ENCODE measurements at places on chromosomes 7 and 10.

DNA sequence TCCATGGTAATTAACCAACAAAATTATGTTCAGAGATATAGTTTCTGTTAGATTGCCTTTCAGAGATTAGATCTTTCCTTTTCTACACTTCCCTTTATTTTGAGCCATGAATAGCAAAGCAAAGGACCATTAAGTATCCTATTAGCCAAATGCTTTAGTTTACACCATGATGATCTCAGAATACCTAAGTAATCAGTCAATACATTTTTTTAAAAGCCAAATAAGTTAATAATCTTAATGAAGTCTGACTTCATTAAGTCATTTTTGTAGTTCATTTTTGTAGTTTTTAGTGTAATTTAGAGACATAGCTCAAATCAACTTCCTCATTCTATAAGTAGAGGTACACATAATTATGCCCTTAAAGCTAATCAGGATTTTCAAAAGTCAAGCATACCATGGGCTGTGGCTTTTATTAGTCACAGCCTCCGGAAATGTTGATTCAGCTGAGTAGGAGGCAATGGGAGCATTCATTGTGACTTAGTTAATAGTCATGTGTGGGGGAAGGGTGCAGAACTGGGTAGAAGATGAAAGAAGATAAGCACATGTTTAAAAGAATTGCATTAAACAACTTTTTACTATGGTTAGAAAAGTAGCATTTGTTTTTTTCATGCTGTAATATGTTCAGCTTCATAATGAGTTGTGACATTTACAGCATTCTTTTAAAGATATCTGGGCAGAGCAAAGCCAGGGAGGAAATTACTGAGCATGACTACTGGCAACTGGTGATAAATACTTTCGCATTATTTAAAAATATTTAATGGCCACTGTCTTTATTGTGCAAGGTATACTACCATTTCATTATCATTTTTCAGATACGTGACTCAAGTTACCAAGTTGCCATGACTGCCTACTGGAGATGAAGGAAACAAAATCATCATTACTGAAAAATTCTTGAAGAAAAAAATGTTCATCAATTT, 57.3 kb upstream of the CCDC71L start:
- DNase-seq = no peak

DNA sequence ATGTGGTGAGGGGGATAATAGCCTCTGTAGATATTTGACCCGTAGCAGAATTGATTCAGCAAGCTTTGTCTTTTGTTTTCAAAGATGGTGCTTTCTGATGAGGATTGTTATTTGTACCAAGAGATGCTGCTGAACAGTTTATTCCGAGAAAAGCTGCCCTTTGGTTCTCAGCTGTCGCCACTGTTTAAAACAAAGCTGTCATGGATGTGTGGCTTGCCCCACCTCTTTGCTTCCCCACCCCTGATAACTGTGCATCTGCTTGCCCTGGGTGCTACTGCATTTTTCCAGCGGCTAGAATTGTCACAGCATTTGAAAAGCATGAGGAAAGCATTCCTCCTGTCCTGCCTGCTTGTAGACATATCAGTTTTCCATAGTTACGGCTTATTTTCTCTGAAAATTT, 226.9 kb upstream of the CSTF2T start:
- no peak for DNase-seq

- no peak for DNase-seq
Observed at GRCh38 chr7:147911201-147911601, 679.4 kb upstream of the C7orf33 start.

- DNase-seq = no peak
Observed at GRCh38 chr7:82053453-82054032, 283.7 kb upstream of the HGF start.

GRCh38 chr10:21314906-21315644, 210.4 kb downstream of the SKIDA1 start:
- no peak for DNase-seq

- no peak for DNase-seq
Observed at GRCh38 chr10:44724415-44725174, 186.5 kb upstream of the TMEM72 start.

GRCh38 chr7:74040101-74040790, 12.3 kb downstream of the ELN start:
- DNase-seq = no peak

DNA sequence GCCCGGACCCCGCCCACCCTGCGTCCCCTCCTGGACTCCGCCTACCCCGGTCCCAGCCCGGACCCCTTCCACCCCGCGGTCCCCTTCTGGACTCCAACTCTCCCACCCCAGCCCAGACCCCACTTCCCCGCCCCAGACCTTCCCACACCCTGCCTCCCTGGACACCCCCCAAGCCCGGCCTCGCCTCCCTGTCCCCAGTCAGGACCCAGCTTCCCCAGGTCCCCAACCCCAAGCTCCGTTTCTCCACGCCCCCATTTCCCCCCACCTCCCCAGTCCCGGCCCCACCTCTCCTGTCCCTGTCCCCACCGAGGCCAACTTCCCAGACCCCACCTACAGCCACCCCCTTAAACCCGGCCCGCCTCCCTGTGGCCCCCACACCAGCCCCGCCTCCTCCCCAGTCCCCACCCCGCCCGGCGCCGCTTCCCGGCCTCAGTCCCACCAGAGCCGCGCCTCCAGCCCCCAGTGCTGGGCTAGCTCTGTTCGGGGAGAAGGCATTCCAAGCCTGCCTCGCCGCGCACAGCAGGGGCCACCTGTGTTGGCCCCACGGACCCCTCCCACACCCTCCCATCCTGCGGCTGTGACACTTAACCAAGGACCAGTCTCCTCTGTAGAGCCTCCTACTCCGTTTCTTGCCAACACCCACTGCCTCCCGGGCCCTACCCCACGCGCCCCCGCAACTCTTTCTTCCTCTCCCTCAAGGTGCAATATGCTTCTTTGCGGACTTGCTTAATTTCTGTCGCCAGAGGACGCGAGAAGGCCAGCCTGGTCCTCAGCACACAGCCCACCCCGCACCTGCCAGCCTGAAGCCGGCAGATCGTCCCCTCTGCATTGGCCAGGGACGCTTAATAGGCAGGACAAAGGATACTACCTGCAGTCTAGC, 736 bp upstream of the ITIH5 start:
- DNase-seq = no peak

DNA sequence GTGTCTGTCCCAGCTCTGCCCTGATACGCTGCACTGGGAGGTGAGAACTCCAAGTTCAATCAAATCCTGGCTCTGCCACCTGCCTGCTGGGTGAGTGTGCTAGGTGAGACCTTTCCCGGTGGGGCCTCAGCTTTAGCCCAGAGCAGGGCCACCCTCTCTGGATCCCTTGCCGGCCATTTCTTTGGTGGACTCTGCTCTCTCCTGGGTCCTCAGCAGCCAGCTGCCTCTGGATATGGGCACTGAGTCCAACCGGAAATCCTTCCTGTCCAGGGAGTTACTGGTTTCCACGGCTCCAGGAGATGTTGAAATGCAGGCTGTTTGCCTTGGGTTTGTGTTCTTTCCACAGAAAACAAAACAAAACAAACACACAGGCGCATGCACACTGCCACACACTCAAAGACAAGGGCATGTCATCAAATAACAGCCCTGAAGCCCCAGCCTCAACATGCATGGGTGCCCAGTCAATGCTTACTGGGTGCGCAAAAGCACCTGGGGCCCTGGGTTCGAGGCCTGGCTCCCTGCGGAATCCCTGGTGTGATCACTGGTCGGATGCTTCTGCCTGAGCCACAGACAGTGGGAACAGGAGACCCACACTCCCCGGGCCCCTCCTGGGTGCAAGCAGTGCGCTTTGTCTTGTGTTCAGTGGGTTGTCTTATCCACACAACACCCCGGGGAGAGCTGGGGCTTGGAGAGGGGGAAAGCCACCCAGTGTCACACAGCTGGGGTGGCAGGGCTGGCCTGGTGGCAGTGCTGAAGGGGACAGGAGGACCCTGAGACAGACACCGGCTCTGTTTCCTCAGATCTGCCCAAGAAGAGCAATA, 33.1 kb downstream of the PPIF start:
- no peak for DNase-seq

- no peak for DNase-seq
Observed at GRCh38 chr10:62710182-62710581, 94.3 kb upstream of the ADO start.

GRCh38 chr10:50622706-50623662, 772 bp downstream of the SGMS1 start:
- peak; percentile 40 for DNase-seq

DNA sequence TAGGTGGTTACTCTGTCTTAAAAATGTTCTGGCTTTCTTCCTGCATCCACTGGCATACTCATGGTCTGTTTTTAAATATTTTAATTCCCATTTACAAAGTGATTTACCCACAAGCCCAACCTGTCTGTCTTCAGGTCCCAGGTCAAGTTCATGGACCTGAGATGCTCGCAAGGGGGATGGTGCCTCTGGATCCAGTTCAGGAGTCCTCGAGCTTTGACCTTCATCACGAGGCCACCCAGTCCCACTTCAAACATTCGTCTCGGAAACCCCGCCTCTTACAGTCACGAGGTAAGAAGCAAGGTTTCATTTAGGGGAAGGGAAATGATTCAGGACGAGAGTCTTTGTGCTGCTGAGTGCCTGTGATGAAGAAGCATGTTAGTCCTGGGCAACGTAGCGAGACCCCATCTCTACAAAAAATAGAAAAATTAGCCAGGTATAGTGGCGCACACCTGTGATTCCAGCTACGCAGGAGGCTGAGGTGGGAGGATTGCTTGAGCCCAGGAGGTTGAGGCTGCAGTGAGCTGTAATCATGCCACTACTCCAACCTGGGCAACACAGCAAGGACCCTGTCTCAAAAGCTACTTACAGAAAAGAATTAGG, 8.7 kb downstream of the ZKSCAN1 start:
- no peak for DNase-seq

DNA sequence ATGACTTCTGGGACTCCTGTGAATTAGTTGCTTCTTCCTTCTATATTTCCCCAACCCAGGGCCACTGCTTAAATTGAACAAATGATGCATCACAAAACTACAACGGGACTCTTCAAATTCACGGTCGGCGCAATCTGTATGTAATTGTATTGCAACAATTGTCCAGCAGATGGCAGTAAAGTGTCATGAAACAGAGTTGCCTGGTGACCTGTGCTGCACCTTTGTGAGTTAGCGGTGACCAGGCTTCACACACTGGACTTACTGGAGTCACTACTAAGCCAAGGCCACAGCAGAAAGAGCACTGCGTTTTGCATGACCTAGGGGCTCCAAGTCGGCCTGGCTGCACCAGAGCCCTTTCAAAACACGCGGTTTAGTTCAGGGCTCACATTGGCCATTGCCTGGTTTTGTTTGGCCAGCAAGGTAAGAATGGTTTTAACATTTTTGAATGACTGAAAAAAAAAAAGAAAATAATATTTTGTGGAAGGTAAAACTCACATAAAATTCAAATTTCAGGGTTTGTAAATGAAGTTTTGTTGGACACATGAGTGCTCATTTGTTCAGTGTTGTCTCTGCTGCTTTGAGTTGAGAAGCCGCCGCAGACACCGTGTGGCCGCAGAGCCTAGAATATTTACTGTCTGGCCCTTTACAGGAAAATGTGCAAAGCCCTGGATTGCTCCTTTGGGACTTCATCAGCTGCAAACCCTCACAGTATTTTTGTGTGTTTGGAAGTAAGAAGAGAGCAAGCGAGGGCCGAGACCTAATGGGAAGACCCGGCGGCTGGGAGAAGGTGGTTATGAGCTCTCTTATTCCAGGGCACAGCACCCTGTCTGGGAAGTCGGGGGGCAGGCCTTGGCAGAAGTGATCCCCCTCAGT, 23.2 kb upstream of the ZNF32 start:
- peak; percentile 44 for DNase-seq

- no peak for DNase-seq
Observed at GRCh38 chr10:118977022-118977599, 52.4 kb upstream of the NANOS1 start.

DNA sequence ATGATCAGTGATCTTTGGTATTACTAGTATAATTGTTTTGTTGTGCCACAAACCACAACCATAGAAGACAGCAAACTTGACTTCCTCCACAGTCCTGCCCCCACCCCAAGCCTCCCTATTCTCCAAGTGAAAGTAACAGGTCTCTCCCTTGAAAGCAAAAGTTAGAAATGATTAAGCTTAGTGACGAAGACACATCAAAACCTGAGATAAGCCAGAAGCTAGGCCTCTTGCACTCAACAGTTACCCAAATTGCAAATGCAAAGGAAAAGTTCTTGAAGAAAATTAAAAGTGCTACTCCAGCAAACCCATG, 7.5 kb downstream of the SAR1A start:
- DNase-seq = no peak

- DNase-seq = no peak
Observed at GRCh38 chr10:113135025-113135424, 185.0 kb downstream of the TCF7L2 start.

- no peak for DNase-seq
Observed at GRCh38 chr10:63084690-63085382, 48.3 kb upstream of the NRBF2 start.

DNA sequence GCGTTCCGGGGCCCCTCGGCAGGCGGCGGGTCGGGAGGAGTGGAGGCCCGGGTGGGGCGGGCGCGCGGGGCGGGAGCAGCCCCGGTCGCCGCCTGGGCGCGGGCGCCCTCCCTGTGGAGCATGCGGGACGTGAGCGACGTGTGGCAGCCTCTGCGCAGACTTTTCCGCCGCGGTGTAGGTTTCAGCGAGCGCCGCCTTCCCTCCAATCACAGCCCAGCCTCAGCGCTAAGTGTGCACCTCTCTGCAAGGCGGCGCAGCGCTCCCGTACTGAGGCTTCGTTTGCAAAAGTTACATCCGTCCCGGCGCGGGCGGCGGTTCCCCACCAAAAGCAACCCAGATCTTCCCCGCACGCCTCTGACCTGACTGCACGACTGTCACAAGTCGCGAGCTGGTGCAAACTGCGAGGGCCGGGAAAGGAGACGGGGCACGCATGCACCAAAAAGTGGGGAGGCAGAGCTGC, 1.2 kb upstream of the PFKFB3 start:
- peak; percentile 61 for DNase-seq

DNA sequence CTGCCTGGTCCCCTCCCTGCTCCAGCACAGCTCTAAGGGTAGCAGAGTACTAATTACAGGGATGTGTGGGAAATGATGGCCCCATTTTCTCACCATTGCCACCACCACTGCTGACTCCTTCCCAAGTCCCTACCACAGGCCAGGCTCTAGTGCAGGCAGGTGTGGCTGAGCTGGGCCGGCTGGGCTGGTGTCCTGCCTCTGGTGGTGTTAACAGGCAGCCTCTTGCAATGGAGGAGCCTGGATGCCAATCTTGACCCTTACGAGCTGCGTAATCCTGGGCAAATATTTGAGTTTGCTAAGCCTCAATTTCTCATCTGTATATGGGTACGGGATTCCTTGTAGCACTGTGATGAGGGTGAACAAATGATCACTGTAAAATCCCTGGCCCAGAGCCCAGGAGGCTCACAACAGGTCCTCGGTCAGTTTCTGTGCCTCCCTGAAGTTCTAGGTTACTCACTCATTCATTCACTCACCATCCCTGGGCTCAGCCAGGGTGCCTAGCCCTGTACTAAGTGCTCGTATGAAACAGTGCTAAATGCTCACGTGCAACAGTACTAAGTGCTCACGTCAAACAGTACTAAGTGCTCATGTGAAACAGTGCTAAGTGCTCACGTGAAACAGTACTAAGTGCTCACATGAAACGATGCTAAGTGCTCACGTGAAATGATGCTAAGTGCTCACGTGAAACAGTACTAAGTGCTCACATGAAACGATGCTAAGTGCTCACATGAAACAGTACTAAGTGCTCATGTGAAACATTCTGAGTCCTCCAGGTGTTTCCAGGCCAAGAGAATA, 2.3 kb upstream of the FZD9 start:
- no peak for DNase-seq
